ENCODE measurements at places on chromosomes 7 and 10.

DNA sequence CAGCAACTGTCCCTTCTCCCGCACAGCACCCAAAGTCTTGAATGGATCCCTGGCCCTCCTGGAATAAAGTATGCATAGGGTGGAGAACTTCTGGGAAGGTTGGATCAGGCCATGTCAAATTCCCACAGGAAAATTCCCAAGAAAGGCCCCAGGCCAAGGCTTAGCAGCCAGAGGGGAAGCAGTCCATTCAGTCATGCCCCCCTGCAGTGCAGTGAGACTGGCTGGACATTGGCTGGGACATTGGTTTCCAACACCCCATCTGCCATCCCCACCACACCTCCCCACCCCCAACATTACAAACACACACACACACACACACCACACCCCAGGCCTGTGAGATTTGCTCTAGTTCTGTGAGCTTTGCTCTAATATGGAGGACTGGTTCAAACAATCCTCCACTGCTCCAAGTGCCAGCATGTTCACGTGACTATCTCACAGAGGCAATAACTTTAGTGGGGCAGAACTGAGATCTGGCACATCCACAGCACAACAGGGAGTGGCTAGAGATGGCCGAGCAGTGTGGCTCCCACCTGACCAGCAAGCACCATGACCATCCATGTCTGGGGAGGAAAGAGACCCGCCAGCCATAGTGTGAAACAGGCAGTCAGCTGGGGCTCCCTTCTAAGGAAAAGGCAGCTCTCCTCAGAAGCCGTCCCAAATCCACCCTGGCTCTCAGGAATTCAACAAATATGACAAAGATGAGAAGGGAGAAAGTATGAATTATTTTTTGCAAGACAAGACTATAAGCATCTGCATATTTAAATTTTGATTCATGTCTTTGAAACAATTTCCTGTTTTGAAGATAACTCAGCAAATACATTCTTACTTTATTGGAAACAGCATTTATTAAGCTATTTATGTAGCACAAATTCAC lies 6.7 kb upstream of the FAM170B start:
- no peak for DNase-seq

DNA sequence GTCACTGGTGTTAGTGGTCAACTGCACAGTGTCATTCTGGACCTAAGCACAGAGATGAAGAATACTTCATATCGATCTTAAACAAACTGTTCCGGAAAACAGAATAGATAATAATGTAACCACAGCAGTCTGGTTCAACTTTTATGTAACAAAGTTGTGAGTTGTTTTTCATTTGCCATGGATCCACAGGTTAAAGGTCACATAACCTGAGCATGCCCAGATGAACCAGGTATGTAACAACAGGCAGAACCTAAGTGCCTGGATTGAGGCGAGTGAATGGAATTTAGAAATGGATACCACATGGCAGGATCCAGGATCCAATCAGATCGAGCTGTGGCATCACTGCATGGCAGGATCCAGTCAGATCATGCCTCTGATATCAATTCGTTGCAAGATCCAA lies 87.1 kb downstream of the CLEC2L start:
- DNase-seq, result no peak

DNA sequence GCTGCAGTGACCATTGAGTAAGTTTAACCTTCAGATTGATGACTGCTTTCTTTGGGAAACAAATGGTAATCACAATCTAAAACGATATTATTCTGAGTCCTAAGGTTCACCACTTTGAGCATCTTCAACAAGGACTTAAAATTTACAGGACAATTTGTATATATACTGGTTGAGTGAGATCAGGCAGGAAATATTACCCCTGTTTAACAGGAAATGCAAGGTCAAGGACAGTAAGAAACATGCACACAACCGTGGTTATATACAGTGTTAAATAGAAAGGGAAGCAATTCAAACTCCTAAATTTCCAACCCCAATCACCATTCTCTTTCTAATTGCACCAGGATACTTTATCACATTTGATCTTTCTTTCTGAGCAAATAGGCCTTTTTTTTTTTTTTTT lies 96.1 kb downstream of the ZNF277 start:
- no peak for DNase-seq

- DNase-seq, result no peak
Observed at GRCh38 chr7:108384716-108385483, 71.3 kb downstream of the NRCAM start.

DNA sequence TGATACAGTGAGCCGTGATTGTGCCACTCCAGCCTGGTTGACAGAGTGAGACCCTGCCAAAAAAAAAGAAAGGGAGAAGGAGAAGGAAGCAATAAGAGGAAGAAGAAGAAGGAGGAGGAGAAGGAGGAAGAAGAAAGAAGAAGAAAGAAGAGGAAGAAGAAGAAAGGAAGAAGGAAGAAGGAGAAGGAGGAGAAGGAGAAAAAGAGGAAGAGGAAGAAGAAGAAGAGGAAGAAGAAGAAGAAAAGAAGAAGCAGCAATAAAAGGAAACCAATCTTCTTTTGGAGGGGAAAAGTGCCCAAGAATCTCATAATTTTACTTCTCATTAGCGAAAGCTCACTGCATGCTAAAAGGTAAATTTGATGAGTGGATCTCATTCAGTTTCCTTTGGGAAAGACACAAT lies 85.7 kb upstream of the GLCCI1 start:
- DNase-seq, result no peak

GRCh38 chr10:23445591-23445990 lies 6.7 kb downstream of the OTUD1 start:
- no peak for DNase-seq

- DNase-seq, result no peak
Observed at GRCh38 chr7:135269921-135270320, 36.3 kb downstream of the STRA8 start.

GRCh38 chr7:27193335-27194001 lies 6.4 kb downstream of the HOXA13 start:
- no peak for DNase-seq

DNA sequence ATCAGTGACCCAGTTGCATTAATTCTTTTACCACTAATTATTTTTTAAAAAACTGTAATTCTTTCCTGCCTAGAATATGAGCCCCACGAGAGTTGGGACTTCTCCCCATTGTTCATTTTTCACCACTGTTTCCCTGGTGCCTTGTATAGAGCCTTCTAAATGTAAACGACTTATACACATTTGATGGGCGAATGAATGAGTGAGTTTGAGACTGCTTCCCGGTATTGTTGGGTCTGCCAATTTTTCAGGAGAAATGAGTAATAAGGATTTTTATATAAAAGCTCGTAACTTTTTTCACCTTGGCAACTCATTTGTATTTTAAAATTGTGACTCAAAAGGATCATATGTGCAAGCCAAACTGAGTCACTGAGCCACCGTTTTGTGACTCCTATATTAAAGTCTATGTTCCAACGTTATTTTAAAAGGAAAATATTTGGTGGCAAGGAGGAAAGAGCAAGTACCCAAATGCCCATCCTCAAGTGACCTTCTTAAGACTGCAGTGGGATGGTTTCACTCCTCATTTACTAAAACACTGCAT lies 621.3 kb downstream of the KCNMA1 start:
- no peak for DNase-seq

GRCh38 chr7:48298779-48299178 lies 127.5 kb downstream of the ABCA13 start:
- no peak for DNase-seq

DNA sequence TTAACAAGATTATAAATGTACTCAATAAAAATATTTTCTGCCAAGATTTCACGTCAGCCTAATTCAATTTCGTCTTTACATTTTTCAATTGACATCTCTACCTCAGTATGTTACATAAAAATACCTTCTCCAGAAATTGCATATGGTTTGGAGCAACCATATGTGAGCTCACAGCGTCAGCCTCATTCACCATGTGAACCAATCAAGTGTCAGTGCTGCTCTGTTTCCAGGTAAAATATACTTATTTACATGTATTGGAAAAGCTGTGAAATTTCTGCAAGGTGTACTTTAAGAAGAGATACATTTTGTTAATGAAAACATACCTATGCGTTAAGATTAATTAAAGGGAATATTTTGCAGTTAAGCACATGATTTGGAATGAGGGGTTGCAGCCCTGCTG lies 110.7 kb upstream of the PRSS1 start:
- DNase-seq, result no peak

DNA sequence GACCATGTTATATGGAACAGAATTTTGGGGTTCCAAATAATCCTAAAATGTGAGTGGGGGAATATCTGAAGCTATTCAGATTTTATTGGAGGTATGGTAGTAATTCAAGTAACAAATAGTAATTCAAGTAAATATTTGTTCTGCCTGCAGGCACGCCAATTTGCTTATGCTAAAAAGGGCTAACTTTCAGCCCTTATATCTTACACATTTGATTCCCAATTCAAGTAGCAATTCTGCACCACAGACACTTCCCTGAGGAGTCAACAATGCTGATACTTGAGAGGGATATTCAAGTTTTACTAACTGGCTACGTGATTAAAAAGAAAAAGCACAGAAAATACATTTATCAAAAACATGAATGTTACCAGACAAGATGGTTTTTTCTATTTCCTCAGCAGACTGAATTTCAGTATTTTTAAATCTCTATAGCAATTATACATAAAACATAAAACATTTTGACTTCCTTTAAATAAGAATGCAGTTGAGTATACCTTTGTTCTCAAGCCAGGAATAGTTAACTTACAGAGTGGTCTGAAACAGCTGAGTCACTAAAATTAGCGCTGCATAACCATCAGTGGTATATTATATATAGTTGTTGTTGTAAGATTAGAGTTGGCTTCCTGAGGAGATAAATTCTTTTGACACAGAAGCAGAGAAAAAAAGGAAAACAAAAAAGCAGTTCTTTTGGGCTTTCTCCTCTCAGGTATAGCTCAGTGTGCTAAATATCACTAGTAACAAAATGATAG lies 33.9 kb downstream of the MTPN start:
- DNase-seq, result no peak

DNA sequence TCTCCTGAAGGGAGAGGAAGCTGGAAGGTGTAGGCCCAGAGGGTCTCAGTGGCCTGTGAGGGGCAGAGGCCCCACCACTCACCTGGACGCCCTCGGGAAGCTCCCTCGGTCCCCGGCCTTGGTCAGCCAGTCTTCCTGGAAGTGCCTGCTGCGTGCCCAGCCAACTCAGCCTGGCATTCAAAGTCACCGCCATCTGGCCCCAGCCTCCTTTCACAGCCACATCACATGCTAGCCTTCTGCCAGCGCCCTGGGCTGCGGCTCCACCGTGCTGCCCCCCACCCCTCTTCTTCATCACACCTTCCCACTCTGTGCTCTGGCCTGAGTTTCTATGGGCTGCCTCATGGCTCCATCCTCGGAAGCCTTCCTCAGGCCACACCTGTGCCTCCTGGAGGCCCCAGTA lies 98.0 kb downstream of the ZMIZ1 start:
- no peak for DNase-seq

- DNase-seq, result no peak
Observed at GRCh38 chr10:59135275-59135674, 41.2 kb upstream of the PHYHIPL start.

DNA sequence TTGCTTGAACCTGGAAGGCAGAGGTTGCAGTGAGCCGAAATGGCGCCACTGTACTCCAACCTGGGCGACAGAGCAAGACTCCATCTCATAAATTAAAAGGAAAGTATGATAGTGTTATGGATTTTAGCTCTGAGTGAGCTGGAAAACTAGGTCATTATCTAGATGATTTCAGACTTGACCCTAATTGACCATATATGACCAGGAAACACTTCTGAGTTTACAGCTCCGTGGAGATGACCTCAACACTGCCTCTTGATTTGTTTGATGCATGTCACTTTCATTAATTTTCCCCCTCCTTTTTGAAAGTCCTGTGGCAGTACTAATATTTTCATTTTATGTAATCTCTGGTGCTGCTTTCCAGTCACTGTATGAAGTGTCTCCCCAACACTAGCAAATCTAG lies 7.8 kb upstream of the SEC61A2 start:
- no peak for DNase-seq

DNA sequence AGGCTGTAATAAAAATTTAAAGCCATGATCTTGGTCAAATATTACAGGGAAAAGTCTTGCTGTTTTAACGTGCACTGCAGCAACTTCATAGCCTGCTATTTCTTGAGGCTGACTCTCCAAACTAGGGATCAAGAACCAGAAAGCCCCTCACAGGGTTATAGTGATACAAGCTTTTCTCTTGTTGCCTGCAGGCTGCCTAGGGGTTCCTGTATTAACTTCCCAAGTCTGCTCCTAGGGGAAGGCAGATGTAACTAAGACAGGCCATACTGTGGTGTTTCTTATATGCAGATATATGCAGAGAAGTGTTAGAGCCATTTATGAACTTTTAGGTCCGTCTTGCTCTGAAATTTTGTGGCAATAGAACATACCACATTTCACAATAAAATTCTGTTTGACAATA lies 175.7 kb downstream of the FOXP2 start:
- peak; percentile 6 for DNase-seq

DNA sequence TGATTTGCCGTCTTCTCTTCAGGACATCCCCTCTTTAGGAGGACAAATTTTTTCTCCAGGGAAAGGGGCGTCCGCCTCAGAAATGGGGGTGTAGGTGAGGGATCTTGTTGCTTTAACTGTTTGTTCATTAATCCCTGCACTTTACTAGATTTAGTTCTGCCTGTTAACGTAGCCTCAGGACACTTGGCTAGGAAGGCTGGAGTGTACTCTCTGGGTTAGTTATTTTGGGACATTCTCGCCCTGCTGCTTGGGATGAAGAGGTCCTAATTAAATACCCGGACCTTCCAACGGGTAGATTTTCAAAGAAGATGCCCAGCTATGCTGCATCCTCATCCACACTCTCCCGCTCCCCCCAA lies 552 bp upstream of the ZNF365 start:
- DNase-seq, result no peak

DNA sequence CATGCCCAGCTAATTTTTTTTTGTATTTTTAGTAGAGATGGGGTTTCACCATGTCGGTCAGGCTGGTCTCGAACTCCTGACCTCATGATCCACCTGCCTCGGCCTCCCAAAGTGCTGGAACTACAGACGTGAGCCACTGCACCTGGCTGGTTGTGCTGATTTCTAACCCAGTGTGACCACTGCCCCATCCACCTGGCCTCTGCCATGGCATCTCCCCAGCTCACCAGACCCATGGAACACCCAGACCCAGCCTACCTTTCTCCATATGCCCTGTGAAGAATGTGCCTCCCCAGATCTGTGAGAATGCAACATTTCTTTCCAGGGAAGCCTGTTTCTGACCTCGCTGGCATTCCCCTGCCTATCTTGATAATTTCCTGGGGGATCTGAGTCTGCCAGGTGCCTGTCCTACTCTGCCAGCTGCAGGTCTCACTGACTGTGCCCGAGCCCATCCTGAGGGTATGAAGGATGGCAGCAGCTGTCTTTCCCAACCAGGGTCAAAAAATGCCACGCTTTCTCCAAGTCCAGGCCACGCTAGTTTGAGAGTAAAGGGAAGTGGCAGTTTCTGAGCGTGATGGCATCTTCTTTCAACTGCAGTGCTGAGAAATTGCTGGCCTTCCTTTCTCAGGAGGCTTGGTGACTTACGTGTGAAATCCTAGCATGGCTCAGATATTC lies 324.4 kb upstream of the ZNF32 start:
- no peak for DNase-seq

DNA sequence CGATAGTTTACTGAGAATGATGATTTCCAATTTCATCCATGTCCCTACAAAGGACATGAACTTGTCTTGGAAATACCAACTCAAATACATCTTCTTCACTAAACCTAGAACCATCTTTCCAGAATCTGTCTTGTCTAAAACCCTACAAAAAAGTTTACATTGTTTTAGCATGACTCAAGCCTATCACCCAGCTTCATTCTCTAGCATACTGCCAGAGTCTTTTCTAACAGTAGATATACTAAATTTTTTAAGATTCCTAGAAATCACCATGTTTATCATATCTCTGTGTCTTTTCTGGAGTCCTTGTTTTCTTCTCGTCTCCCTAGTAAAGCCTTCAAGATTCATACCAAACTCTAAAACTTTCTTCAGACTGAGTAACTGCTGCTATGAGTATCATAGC lies 129.7 kb downstream of the SEMA3E start:
- DNase-seq, result no peak

All from neuronal stem cell (in vitro differentiated cells).